ENCODE measurements at places on chromosomes 13 and 19. TPM values are rescaled to one million over a fixed set of nuclear protein-coding genes. Genes with fewer than 3 reads are reported as not detected.

- DNase-seq = no peak
Observed at GRCh38 chr13:34522808-34523207, 419.3 kb upstream of the NBEA start.

GRCh38 chr13:76792731-76793347 is 93.4 kb downstream of the KCTD12 start:
- DNase-seq = no peak

DNA sequence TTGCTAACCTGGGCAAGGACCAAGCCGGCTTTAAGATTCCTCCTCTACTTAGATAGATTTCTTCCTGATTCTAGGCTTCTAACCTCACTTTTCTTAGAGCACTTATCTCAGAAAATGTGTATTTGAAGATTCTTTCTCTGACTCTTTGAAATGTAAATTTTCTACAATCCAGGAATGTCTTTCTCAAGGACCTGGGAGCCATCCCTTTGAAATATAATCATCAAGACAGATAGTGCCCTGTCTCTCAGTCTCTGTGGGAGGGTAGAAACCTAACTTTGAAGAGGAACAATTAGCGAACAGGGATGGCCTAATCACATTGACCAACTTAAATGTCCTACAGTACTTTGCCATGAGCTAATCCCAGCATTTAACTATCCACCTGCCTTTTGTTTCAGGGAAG is 1646.0 kb downstream of the PCDH9 start:
- DNase-seq = no peak

- DNase-seq = no peak
Observed at GRCh38 chr13:51006067-51006845, 96.7 kb downstream of the RNASEH2B start.

- DNase-seq = no peak
Observed at GRCh38 chr13:108686027-108686426, 56.6 kb downstream of the MYO16 start.

The NLRP4 gene
- not detected for total RNA-seq

The ENOX1 gene
- total RNA-seq = not detected

GRCh38 chr13:67635754-67636153 is 405.6 kb upstream of the PCDH9 start:
- no peak for DNase-seq

DNA sequence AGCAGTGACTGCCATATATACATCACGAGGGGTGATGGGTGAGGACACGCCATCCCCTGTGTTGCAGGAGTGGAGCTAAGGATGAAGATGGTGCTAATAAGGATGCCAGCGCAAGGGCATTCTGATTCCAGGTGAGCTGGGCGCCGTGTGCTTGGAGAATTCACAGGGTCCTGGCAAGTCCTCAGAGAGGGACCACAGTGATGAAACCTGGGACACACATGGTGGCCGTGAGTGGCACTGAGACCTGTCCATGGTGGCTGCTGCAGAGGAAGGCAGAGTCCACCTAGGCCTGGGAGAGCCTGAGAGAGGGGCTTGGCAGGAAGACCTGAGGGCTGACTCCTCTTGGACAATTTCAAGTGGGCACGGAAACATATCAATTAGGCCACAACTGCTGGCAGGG is 65.2 kb downstream of the RFX2 start:
- DNase-seq = no peak

The CLPTM1 gene
- 57.2 TPM for total RNA-seq

The FCGBP gene
- total RNA-seq = 7.0 TPM

The GFY gene
- not detected for total RNA-seq

DNA sequence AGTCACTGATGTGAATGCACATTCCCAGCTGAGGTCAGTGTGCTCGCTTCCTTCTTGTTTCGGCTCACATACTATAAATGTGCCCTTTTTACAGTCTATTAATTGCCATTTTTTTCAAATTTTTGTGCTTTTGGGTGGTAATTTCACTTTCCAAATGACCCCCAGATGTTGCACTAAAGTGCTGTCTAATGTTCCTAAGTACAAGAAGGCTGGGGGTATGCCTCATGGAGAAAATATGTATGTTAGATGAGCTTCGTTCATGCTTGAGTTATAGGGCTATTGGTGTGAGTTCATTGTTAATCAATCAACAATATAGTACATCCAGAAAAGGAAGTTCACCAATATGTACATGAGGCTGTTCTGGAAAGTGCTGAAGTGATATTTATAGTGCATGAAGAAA is 84.7 kb downstream of the KL start:
- DNase-seq = no peak

DNA sequence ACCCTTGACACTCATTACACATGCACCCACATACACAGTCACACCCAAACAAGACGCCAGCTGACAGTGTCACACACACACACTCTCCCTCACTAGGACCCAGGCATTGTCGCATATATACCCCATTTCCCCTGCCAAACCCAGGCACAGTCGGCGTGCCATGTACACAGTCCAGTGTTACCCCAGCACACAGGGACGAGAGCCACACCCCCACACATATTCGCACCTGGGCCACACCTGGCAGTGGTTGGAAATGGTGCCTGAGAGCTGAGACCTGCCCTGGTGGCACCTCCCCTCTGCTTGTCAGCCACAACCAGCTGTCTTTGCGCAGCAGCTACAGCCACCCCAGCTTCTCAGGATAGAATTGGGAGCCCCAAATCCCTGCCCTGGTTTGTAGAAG is 9.0 kb downstream of the NFIX start:
- DNase-seq = no peak

The ETFB gene
- total RNA-seq = 130 TPM

The PBX4 gene
- 8.2 TPM for total RNA-seq

- DNase-seq = no peak
Observed at GRCh38 chr19:45200568-45200967, 22.0 kb downstream of the BLOC1S3 start.

The GIPR gene
- 1.4 TPM for total RNA-seq

GRCh38 chr19:1474011-1474764 is 4.8 kb downstream of the C19orf25 start:
- DNase-seq = no peak

The MEGF8 gene
- 7.6 TPM for total RNA-seq

The ZNF528 gene
- 9.4 TPM for total RNA-seq

The CEACAM4 gene
- not detected for total RNA-seq

The MISP3 gene
- total RNA-seq = 0.31 TPM

DNA sequence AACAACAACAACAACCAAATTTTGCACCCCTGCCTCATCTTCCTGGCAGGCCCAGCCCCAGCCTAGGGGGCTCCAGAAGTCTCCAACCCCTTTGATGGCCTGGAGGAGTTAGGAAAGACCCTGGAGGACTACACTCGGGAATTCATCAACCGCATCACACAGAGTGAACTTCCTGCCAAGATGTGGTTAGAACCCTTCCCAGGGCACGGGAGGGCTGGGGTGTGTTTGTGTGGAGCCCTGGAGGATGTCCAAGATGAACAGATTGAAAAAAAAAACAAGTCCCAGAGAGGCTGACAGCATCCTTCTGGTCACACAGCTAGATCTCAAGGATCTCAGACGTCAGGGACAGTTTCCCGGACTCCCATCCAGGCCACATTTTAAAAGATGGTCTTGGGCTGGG is 13.3 kb downstream of the APOC1 start:
- no peak for DNase-seq

DNA sequence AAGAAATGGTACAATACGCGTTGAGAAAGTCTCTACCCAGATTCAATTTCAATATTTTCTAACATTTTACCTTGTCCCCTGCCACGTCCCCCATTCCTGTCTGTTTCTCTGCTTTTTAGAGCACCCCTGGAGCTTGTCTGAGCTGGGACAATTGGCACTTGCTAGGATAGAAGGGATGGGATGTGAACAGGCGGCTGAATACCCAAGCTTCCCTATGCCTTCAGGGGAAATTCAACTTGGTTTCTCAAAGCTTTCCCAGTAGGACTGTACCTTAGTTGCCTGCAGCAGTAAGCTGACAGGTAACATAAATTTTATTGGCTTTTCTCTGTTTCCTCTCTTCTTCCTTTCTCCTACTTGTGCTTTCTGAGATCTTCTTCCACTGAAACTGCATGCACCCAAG is 1663.3 kb downstream of the EFNB2 start:
- DNase-seq = no peak

DNA sequence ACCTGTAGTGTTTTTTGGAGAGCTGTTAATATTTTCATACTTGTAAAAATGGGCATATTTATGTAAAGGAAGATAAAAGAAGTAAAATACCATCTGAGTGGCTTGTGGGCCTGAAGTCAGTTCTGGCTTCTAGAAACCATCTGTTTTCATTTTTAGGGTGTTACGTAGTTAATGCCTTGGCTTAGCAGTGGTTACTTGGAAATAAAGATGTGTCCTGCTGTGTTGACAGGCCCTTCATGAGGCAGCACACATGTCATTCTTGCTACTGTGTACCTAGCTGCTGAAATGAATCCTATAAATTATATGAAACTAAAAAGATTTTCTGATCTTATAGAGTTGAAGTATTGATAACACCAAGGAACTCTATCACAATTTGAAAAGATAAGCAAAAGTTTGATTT is 16.0 kb downstream of the ILF3 start:
- no peak for DNase-seq

DNA sequence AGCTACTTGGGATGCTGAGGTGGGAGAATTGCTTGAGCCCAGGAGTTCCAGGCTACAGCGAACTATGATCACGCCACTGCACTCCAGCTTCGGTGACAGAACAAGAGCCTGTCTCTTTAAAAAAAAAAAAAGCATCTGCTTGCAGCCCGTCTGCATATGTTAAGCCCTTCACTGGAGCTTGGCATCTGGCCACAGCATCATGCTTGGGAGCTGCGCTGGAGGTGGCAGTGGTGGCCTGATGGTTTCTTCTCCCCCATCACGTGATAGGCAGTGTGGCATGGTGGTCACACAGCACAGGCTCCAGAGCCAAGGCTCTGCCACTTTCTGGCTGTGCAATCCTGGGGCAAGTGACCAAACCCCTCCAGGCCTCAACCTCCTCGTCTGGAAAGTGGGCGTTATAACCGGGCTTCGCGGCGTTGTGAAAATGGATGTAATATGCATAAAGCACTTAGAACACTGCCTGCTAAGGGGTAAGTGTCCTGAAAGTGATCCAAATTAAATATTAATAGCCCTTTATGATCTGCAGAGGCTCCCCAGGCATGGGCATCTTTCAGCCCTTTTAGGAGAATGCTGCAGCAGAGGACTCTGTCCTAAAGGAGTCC is 24.4 kb downstream of the MARK4 start:
- no peak for DNase-seq

DNA sequence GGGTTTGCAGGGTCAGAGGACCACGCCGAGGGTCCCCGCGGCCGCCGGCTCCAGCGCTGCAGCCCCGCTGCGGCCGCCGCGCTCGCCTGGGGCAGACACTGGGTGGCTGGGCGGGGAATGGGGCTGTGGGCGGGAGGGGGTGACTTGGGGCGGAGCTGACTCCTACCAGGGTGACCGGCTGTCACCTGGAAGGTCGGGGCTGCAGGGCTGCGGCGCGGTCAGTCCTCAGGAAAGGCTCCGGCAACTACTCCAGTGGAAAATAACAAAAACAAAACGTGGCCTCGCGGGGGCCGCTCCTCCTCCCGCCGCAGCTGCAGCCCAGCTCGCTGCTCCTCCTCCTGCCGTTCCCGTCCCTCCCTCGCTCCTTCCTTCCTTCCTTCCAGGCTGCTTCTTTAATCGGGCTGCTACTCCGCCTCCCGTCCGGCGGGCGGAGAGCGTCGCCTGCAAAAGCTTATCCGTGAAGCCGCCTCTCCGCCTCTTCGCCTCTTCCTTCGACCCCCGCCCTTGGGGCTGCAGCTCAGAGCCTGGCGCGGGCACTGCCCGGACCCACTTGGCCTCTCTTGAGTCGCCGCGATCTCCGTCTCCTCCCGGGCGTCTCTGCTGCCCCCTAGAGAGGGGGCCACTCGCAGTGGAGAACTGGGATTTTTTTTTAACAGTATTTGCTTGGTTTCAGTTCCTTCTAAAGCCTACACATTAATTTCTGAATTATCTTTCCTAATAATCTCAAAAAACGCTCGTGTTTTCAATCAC is at the start of gene TBC1D4:
Gene TBC1D4, minus strand, starts transcription at position 100 of the 750 bp plus-strand sequence. CDS start 402 bp downstream, outside the sequence.
- peak; percentile 73 for DNase-seq

The ATP13A1 gene
- total RNA-seq = 72.6 TPM

The ZNF729 gene
- not detected for total RNA-seq

The ZNF850 gene
- 10.6 TPM for total RNA-seq

DNA sequence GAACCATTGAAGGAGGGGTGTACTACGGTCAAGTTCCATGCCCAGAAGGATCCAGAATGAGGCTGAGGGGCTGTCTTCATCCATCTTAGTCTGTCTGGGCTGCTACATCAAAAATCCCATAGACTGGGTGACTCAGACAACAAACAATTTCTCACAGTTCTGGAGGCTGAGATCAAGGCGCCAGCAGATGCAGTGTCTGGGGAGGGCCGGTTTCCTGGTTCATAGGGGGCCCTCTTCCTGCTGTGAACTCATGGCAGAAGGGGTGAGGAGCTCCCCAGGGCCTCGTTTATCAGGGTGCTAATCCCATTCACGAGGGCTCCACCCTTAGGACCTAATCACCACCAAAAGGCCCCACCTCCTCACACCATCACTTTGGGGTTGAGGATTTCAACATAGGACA is 14.7 kb upstream of the KCTD15 start:
- DNase-seq = no peak

The SCN1B gene
- total RNA-seq = 0.45 TPM

DNA sequence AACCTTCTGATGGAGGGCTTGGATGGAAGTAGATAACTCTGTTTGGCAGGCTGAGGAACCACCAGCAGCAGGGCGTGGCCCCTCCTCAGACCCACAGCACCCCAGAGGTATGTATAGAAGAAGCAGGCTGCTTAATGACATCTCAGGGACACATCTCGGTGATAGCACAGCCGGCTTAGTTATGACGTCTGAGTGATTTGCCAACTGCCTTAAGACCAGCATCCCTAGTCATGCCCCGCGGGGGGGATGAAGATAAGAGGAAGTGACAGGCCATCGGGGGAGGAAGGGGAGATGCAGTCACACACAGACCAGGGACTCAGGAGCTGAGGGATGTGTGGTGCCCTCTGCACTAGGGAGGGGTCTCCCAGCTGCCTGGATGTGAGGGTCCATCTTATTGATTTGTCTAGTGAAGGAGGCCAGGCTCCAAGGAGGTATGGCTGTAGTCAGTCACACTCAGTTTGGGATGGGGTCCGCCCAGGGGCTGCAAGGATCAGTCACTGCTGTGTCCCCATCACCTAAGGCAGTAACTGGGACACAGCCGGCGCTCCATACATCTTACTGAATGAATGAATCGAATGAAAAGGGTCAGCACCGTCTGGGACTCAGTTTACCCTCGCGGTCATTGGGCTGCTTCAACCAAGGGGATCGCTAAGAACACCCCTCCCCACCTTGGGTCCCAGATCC is 19.2 kb upstream of the ERCC1 start:
- DNase-seq = no peak

DNA sequence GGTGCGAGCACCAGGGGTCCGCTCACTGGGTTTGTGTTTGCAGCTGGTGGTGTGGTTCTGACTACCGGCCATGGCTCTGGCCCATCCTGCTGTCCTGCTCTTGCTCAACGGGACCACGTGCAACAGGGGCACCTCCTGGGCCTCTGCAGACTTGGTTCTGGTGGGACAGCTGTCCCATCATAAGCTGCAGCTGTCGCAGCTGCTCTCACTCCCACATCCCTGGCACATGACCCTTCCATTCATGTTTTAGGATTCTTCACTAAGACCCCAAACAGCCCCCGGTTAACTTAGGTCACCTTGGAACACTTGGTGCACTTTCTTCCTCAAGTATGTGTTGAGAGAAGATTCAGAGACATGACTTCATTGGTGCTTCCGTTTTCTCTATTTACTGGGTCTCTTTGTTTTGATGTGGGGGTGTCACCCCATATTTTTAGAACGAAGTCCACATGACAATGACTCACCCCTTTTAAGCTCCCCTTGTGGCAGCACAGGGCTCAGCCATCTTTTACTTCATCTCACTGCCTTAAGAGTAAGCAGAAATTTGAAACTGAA is 68.4 kb upstream of the ARHGEF7 start:
- DNase-seq = no peak

- no peak for DNase-seq
Observed at GRCh38 chr13:40792284-40793051, 3.1 kb downstream of the SLC25A15 start.

The ZNF497 gene
- 1.7 TPM for total RNA-seq

All from activated naive CD8-positive, alpha-beta T cell treated with anti-CD3 and anti-CD28 coated beads for 36 hours (primary cell).